T-helper 9 cell (primary cell): ENCODE measurements at places on chromosomes 16 and 17.

GRCh38 chr17:66337866-66338485, 35.6 kb downstream of the PRKCA start:
- DNase-seq: no peak

DNA sequence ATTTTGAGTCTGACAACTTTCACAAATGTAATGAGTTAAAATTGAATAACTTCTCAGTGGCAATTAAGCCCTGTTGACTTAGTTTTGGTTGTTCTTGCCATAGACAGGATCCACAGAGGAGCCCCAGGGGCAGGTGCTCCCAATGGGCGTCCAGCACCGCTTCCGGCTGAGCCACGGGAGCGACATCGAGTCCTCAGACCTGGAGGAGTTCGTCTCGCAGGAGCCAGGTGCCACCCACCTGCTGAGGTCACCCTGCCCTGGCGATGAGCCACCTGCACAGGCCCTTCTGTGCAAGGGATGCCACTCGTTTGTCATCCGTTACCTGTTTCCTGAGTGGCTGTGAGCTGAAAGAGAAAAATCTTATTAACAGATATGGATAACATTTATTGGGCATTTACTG, 10.7 kb downstream of the CCDC40 start:
- no peak for DNase-seq

GRCh38 chr16:50497592-50497991, 50.6 kb upstream of the NKD1 start:
- no peak for DNase-seq

- DNase-seq: no peak
Observed at GRCh38 chr17:65079489-65079900, 23.0 kb upstream of the GNA13 start.

DNA sequence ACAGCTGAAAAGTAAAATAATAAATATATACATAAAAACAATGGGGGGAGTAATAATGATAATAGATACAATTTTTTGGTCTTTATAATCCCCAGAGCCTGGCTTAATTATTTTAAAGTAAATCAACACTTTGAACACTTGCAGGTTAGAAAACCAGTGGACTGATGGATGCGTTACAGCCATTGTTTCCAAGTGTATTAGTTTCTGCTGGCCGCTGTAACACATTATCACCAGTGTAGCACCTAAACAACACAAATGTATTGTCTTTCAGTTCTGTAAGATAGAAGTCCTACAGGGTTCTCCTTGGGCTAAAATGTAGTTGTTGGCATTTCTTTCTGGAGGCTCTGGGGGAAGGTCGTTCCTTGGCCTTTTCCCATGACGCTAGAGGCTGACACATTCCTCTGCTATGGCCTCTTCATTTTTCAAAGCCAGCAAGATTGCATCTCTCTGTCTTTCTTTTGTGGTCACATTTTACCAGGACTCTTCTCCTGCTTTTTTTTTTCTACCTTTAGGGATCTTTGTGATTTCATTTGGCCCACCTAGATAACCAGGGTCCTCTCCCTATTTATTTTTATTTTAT, 116.8 kb downstream of the WWOX start:
- no peak for DNase-seq

DNA sequence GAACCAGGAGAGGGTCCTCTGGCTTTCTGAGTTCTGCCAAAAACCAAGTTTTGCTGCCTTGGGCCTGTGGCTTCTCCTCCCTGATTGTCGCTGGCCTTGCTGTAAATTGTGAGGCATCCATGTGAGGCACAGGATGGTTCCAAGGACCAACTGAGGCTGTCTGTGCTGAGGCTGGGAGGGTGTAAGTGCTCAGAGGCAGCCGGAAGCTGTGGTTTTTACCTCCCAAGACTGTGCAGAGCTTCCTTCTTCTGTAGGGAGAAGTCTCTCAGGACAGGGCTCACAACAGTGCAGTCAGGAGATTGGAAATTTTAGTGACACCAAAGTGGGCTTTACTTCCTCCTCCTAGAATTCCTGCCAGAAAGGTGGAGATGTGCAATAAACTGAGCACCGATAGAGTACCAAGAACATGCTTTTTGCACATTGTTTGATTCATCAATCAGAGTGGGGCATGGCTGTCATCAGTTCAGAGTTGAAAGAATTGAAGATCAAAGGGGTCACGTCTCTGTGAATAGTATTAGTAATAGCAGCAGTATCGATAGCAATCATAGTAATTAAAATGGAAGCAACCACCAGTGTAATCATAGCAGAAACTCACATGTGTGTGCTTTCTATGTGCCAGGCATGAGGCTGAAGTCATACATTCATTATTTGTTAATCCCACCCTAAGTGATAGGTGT, 467.1 kb downstream of the WWOX start:
- no peak for DNase-seq

GRCh38 chr16:87203060-87203656, 114.0 kb downstream of the C16orf95 start:
- DNase-seq: no peak

DNA sequence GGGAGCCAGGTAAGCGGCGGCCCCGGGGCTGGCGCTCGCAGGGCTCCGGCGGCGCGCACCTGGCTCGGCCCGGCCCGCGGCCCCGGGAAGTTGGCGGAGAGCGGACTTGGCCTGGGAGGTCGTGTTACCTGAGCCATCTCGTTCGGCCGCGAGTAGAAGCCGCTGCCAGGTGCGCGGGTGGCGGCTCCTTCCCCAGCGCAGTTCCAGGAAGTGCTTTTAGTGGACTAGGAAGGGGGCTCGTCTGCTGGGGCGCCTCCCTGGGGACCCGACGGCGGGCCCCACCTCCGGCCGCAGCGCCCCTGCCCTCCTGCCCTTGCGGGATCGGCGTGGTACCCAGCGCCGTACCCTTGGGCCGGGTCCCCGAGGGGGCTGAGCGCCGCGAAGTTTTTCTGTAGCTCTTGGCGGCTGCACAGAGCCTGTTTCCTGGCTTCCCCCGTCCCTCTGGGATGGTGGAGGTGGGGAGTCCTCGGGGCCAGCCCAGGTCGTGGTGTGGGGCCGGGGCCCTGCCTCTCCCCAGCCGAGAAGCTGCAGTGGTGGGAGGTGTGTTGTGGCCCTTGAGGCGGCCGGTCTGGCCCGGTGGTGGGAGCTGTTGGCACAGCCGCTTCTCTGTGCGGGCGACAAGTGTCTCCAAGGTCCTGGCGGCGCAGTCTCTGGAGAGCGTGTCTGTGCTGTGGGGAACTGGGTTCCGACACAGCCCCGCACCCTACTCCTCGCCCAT, 96.9 kb downstream of the RAB11FIP4 start:
- no peak for DNase-seq

DNA sequence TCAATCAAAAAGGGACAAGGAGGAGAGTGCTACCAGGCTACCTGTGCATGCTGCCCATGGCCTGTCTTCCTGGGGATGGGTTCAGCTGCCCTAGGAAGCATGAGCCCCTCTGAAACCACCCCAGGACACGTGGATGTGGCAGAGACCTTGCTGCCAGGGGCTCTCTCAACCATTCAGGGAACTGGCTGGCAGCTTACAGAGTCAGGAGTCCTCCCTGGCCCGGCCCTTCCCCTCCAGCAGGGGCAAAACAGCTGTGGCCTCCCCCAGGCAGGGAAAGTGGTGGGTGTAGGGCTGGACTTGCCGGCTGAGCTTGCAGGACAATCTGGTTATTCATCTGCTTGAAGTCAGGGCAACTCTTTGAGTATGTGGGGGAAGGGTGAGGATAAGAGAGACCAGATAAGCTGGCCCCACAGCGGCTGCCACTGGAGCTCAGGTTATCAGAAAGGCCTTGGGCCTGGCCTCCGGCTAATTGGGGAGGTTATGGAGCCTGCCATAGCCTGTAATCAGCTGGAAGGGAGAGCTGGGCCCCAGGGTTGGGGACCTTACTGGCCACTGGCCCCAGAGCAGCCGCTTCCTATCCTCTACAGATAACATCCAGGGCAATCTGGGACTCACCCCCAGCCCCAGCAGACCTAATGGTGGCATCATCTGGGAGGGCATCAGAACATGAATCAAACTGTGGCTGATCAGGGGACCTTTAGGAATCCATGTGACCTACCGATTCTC, 5.6 kb upstream of the TBX2 start:
- no peak for DNase-seq
